AML-193 (cell line): ENCODE measurements at places on chromosomes 2 and 18.

DNA sequence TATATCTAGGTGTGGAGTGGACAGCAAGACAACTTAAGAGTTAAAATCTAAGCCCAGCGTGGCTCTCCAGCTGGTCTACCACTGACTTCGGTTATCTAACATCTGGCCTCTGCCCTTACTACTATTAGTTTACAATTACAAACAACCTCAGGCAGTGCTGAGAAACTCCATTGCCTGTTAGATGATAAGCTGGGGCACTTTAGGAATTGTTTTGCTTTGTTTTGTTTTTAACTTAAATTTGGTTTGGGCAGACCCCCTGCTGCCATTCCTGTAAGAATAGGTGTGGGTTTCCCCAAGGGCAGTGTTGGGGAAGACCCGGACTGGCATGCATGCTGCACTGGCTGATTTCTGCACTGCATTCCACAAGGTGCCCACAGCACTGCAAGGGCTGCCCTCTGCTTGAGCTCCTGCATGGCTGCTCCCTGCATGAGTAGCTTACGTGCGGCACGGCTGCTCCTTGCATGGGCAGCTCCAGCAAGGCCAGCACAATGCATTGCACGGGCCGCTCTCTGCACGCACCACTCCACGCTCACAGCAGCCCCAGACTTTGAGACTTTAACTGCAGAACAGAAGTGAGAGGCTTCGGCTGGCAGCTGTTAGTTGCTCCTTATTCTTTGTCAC is 74.2 kb upstream of the SERTAD2 start:
- DNase-seq, result no peak

DNA sequence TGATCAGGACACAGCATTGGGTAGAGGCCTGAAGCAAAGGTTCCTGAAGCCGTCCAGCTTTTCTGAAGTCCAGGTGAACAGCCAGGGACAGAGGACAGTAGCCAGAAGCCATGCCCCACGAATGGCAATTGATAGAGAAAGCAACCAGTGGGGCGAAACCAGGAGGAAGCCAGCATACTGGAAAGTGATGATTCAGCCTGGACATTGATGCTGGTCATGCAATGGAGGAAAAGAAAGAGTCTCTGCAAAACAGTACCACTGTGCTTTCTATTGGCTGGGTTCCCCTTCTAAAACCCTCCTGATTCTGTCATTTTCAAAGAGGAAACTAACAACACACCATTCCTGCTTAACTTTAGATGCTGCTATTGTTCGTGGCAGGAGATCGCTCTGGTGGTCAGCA is 221.4 kb upstream of the EPAS1 start:
- DNase-seq, result no peak

- no peak for DNase-seq
Measured at GRCh38 chr18:62060820-62061219, 126.0 kb downstream of the PIGN start.

GRCh38 chr2:44285174-44285573 is 9.9 kb downstream of the SLC3A1 start:
- DNase-seq, result no peak

DNA sequence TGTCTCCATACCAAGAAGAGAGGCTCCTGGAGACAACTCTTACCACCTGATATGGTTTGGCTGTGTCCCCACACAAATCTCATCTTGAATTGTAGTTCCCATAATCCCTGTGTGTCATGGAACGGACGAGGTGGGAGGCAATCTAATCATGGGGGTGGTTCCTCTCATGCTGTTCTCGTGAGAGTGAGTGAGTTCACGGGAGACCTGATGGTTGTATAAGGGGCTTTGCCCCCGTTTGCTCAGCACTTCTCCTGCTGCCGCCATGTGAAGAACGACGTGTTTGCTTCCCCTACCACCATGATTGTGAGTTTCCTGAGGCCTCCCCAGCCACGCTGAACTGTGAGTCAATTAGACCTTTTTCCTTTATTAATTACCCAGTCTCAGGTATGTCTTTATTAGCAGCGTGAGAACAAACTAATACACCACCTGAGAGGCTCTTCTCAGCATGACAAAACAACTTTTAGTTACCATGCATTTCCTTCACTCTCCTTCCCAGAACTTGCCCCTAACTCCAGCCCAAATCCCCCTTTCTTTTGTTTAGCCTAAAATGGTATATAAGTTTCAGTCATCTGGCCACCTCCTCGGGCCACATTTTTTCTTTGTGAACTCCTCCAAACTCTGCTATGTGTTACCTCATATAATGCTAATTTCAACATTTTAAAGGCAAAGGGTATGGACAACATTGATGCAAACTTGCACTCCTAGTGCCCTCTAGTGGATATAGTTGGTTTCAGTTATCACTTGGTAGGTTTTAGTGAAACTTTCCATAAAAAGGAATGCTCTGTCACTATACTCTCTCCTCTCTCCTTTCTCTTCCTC is 58.6 kb upstream of the SLC25A52 start:
- DNase-seq, result peak; percentile 84

GRCh38 chr2:45675263-45675812 is 23.9 kb downstream of the PRKCE start:
- no peak for DNase-seq

GRCh38 chr2:54672590-54673456 is 50.6 kb upstream of the EML6 start:
- DNase-seq, result no peak
